ENCODE measurements at places on chromosomes 12 and 14.

- DNase-seq: peak; percentile 72
Observed at GRCh38 chr12:25839470-25839869, 119.0 kb upstream of the RASSF8 start.

- DNase-seq: no peak
Observed at GRCh38 chr12:54051874-54052437, 1.7 kb upstream of the HOXC4 start.

GRCh38 chr12:68529466-68529865 lies 81.2 kb upstream of the RAP1B start:
- DNase-seq: no peak

GRCh38 chr12:57568838-57569237 lies 19.0 kb downstream of the KIF5A start:
- DNase-seq: no peak

DNA sequence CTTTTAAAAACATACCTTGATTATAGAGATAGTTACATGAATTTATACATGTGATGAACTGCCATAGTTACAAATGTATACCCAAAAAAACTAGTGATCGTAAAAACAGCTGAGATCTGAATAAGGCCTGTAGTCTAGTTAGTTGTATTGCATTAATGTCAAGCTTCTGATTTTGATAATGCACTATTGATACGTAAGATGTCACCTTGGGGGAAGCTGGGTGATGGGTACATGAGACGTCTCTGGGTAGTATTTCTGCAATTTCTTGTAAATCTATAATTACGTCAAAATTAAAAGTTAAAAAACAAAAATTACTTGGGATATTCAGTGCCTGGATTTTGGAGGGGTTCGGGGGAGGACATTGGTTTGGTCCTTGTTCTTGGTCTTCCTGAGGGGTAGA lies 144.4 kb downstream of the SAMD4A start:
- no peak for DNase-seq
